Cerebellar nuclear complex (tissue), 1 donor: ENCODE measurements at places on chromosomes 4 and X.

DNA sequence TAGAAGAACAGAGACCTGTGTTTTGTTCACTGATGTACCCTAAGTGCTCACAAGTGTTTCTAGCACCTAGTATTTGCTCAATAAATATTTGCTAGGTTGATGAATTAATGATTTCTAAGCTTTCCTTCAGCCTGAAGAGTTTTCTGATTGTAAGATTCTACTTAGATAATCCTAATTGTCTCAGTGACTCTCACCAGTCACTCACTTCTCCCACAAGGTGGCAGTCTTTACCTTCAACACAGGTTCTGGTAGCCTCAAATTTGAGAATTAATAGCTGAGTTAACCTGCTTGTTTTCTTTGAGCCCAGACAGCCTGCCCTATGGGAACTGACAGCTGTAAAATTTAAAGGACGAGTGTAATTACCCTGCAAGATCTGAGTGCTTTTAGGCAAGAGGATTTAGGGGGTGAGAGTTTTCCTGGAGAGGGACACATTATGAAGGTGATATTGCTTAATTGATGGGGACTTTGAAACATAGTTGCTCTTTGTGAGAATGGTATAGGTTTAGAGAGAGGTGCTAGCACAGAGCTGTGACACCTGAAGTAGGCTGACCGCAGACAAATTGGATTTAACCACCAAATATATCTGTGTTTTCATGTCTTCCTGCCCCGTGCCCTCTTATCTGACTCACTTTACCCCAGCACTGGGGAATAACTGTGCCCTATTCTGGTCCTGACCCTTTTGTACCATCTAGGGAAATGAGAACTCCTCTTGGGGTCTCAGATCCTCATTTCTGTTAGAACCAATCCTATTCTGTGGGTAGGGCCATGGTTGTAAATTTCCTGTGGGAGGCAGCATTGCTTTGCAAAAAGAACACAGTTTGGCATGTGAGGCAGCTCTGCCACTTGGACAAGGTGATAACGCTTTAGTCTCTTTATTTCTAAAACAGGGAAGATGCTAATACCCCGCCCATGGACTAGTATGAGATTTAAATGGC, 27.7 kb downstream of the CD38 start:
- DNase-seq, result no peak

- DNase-seq, result no peak
Observed at GRCh38 chr4:177304094-177304493, 5.6 kb upstream of the NEIL3 start.

- no peak for DNase-seq
Observed at GRCh38 chr4:932713-933070, 432 bp downstream of the TMEM175 start.

DNA sequence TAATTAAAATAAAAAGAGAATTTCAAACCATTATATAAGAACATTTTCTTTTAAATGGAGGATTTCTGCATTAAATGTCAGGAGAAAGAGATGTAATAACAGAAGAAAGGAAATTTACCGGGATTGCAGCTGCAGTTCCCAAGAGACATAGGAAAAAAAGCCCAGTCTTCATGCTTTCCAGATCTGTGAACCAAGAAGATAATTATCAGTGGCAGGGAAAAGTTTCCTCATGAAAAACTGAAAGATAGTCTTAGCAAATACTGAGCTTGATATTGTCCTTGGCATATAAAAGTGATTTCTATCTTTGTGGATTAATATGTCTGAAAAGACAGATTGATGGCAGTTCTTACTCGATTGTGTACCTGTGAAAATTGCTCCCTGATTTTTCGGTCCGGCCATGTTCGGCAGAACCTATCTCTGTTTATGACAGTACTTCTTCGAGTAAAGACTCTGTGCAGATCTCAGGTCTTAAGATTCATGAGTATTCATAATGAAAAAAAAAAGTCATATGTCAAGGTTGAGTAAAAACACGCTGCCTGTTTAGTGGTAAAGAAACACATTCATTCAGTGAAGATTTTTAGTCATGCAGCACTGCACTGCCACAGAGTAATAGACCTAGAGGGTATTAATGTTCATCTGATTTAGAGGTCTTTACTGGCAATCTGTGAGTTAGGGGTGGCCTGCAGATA, 29.6 kb downstream of the SPARCL1 start:
- no peak for DNase-seq

GRCh38 chr4:154314248-154314647, 177.4 kb downstream of the DCHS2 start:
- no peak for DNase-seq

DNA sequence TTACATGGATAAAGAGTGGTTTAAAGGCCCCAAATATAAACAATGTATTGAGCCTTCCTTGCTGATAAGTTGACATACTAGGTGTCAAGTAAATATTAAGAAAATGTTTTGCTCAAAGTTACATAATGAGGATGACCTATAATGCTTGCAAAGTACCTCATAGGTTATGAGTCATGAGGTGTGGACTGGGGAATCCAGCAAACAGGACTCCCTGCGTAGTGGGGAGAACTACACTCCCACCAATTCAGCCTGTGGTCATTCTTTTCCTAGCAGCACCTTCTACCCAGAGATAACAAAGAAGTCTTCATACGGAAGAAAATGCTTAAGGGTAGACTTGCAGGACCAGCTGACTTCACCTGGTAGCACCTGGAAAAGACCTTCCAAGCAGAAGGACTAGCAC, 418.9 kb upstream of the CPEB2 start:
- no peak for DNase-seq

GRCh38 chrX:66022632-66023384, 17.1 kb downstream of the VSIG4 start:
- DNase-seq, result no peak

DNA sequence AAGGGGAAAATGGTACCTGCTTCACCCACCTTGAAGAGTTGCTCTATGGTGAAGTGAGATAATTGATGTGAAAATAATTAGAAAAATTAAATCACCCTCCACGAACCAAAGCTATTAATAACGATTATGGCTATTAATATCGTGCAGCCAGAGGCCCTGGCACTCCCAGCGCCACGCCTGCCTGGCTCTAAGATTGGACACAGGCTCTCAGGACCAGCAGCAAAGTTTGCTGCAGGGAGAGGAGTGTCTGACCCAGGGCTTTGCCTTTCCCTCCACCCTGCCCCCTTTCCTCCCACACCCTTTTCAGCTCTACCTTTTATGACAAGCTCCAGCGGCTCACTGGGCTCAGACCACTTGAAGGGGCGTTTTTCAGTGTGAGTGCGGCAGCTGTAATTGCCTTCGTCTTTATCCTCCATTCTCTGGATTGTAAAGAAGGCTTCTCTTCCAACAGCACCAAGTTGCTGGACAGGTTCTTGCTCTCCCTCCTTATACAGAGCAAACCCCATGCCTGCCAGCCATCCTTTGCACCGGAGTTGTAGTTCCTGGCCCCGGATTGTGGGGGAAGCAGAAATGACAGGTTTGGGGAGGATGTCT, 11.5 kb downstream of the IGSF1 start:
- DNase-seq, result no peak

- no peak for DNase-seq
Observed at GRCh38 chr4:126957556-126957955, 675.2 kb upstream of the INTU start.

DNA sequence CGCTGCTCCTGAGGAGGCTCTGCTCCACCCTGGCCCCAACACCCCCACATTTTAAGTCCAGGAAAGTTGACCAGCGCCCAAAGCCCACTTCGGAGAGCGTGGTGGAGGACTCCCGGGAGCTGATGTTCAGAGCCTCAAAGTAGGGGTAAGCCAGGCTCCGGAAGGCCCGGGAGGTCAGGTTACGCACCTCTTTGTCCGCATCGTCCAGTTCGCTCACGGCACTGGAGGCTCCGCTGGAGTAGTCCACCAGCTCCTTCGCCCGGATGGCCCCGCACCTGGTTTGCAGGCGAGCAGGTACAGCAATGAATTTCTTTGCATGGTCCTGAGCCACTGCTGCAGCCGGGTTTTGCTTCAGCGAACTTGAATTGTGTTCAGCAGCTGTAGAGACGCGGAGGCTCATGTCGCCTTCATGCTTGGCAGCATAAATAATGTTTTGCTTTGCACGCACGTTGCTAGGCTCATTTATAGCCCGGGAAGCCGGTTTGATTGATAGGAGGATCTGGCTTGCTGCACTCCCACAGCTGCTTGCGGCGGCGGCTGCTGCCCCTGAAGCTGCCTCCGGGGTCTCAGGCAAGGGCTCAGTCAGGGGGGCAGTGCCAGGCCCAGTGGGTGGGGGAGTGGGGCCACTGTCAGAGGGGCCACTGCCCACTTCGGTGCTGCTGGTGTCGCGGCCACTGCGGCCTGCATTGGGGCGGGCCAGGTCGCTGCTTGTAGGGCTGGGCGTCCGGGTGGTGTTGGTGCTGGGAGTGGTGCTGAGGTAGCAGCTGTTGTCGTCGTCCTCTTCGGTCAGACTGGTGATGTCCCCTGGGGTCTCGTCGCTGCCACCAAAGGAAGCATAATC, 4.8 kb downstream of the C4orf54 start:
- DNase-seq, result no peak

- no peak for DNase-seq
Observed at GRCh38 chr4:86338989-86339388, 20.9 kb downstream of the MAPK10 start.

GRCh38 chrX:153474718-153475117, 4.3 kb upstream of the HAUS7 start:
- no peak for DNase-seq

DNA sequence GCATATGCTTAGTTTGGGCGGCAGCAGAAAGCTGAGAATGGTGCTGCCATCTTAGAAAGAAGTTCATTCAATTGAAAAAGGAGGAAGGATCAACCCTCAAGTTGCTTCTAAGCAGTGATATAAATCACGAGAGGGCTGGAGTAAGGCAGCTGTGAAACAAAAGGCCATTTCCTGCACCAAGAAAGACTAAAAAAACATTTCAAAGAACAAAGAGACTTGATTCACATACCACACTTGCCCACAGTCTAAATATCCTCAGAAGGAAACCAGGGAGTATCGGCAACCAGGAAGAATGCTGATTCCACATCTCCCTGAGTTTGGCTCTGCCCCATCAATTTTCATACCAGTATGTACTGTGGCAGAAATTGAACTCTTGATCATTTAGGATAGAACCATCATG, 240.1 kb downstream of the OPHN1 start:
- no peak for DNase-seq

GRCh38 chr4:89837385-89837992, 528 bp upstream of the SNCA start:
- DNase-seq, result peak; percentile 40

- no peak for DNase-seq
Observed at GRCh38 chrX:1453951-1454785, 1.5 kb upstream of the ASMTL start.

DNA sequence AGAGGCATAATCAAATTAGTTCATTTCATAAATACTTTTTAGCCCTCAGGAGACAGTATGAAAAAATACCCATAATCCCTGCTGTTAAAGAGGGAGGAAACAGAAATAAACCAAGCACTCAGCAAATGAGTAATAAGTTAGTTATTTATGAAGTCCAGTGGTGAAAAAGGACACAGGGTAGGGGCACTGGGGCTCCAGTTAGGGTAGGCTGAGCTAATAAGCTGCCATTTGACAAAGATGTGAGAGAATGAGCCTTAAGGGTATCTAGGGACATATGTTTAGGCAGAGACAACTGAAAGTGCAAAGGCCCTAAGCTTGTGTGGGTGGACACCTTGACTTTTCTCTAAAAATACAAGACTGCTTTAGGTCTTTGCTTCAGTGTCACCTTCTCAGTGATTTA, 94.4 kb downstream of the IL15 start:
- DNase-seq, result no peak

GRCh38 chrX:1676866-1677265, 62.0 kb downstream of the ASMT start:
- DNase-seq, result no peak

GRCh38 chr4:168475745-168476144, 4.5 kb downstream of the DDX60L start:
- DNase-seq, result no peak

GRCh38 chr4:133152330-133152821, 3.3 kb downstream of the PCDH10 start:
- no peak for DNase-seq

GRCh38 chrX:110159235-110159634, 156.3 kb downstream of the TMEM164 start:
- no peak for DNase-seq

- no peak for DNase-seq
Observed at GRCh38 chr4:8112672-8113071, 45.9 kb downstream of the ABLIM2 start.

- no peak for DNase-seq
Observed at GRCh38 chr4:94357624-94358023, 15.0 kb upstream of the HPGDS start.

- no peak for DNase-seq
Observed at GRCh38 chrX:48472225-48472624, 2.2 kb upstream of the SLC38A5 start.

- DNase-seq, result no peak
Observed at GRCh38 chr4:77802402-77802801, 16.8 kb downstream of the CNOT6L start.

DNA sequence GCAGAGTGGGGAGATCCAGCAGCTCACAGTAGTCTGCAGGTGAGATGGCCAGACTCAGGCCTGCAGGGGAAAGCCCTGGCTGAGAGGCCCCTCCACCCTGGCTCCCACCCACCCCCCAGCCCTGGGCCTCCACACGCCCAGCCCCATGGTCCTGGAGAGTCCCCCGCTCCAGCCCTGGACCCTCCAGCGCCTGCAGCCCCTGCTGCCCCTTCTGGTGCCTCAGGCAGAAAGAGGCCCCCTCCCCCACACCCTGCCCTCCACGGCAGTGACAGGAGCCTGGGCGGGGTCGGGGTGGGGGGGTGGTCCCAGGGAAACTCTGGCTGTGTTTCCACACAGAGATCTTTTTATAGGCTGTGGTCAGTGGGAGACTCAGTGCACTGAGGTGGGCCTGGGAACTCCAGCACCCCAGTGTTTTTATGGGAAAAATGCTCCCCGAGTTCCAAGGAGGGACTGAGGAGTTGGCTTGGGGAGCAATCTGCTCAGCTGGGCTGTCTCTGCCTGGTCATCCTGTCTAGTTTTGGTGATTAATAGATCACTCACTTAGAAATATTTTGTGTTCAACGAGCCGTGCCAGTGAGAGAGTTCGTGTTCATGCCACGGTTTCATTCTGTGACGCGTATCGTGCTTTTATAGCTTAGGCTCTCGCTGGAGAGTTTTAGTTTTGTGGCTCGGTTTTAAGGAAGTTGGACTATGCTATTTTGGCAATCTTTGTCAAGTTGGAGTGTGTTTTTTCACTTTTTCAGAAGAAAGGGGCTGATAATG, 53.1 kb upstream of the HGFAC start:
- no peak for DNase-seq
